Fibroblast of the aortic adventitia (primary cell): ENCODE measurements at places on chromosomes 11 and 22. TPM values are rescaled to one million over a fixed set of nuclear protein-coding genes. Genes with fewer than 3 reads are reported as not detected.

The AIP gene
- total RNA-seq: 38.4 and 75.9 TPM in 2 replicates

The MMP8 gene
- total RNA-seq: 0.41 TPM in 1 of 2 replicates, not detected in the other

The VWCE gene
- 7.4 and 13.9 TPM in 2 replicates for total RNA-seq

The ACTN3 gene
- not detected in 2 replicates for total RNA-seq

The SLC5A1 gene
- under 0.01 and 0.25 TPM in 2 replicates for total RNA-seq

The KCTD14 gene
- total RNA-seq: 0.45 TPM in 1 of 2 replicates, not detected in the other

The IFITM10 gene
- 2.2 and 5.9 TPM in 2 replicates for total RNA-seq

The ZP1 gene
- total RNA-seq: not detected in 2 replicates

The BTBD10 gene
- total RNA-seq: 30.6 and 56.3 TPM in 2 replicates

The MFNG gene
- 0.16 and 0.36 TPM in 2 replicates for total RNA-seq

The OTOG gene
- not detected in 2 replicates for total RNA-seq

The PPP1R14B gene
- 42.1 and 264 TPM in 2 replicates for total RNA-seq

The DCHS1 gene
- 5.2 and 19.0 TPM in 2 replicates for total RNA-seq

The B4GALNT4 gene
- 1.5 and 1.9 TPM in 2 replicates for total RNA-seq

The OR52I1 gene
- not detected in 2 replicates for total RNA-seq

The CENATAC gene
- total RNA-seq: 30.9 and 63.4 TPM in 2 replicates

The DNAJB7 gene
- total RNA-seq: not detected in 2 replicates

The CNGA4 gene
- total RNA-seq: not detected in 2 replicates

The BTBD18 gene
- 0.09 TPM in 1 of 2 replicates, not detected in the other for total RNA-seq

The XKR3 gene
- total RNA-seq: 0.09 TPM in 1 of 2 replicates, not detected in the other

The NPAT gene
- total RNA-seq: 6.9 and 28.9 TPM in 2 replicates

The MISFA gene
- total RNA-seq: 0.45 and 2.8 TPM in 2 replicates

The SLC7A4 gene
- 0.09 TPM in 1 of 2 replicates, not detected in the other for total RNA-seq

The TYR gene
- total RNA-seq: not detected in 2 replicates

The GAS2L1 gene
- total RNA-seq: 5.0 and 15.0 TPM in 2 replicates

The MLC1 gene
- 0.09 TPM in 1 of 2 replicates, not detected in the other for total RNA-seq

The TPCN2 gene
- 10.3 and 11.1 TPM in 2 replicates for total RNA-seq

The TMEM109 gene
- 29.3 and 44.1 TPM in 2 replicates for total RNA-seq

The SMC1B gene
- 0.08 and 0.09 TPM in 2 replicates for total RNA-seq

The OR52M1 gene
- total RNA-seq: not detected in 2 replicates

The HSPB2 gene
- total RNA-seq: 1.5 and 3.3 TPM in 2 replicates

The ENTHD1 gene
- not detected in 2 replicates for total RNA-seq

The SCGB1A1 gene
- total RNA-seq: not detected in 2 replicates

The CXCR5 gene
- total RNA-seq: not detected in 2 replicates

The MS4A3 gene
- total RNA-seq: not detected in 2 replicates

The DSCAML1 gene
- total RNA-seq: not detected in 2 replicates

The MMP1 gene
- total RNA-seq: 13.2 and 3,834 TPM in 2 replicates

The PTPRCAP gene
- total RNA-seq: 0.41 and 0.45 TPM in 2 replicates

The ATP5MG gene
- 55.2 and 72.8 TPM in 2 replicates for total RNA-seq

The OR56B4 gene
- 0.57 TPM in 1 of 2 replicates, not detected in the other for total RNA-seq

The CARD18 gene
- not detected in 2 replicates for total RNA-seq

The FREY1 gene
- 1.6 TPM in 1 of 2 replicates, not detected in the other for total RNA-seq

The MOV10L1 gene
- total RNA-seq: 5.1 and 12.0 TPM in 2 replicates

The UBQLNL gene
- total RNA-seq: 0.36 and 0.41 TPM in 2 replicates

The ART1 gene
- not detected in 2 replicates for total RNA-seq

The ACCS gene
- 10.8 and 39.4 TPM in 2 replicates for total RNA-seq

The ANGPTL5 gene
- 0.09 and 0.90 TPM in 2 replicates for total RNA-seq

The TRPM5 gene
- not detected in 2 replicates for total RNA-seq

The PRR33 gene
- total RNA-seq: not detected in 2 replicates

The BET1L gene
- 9.6 and 16.2 TPM in 2 replicates for total RNA-seq
